Non-pigmented ciliary epithelial cell (primary cell): ENCODE measurements at places on chromosomes 11 and 22.

DNA sequence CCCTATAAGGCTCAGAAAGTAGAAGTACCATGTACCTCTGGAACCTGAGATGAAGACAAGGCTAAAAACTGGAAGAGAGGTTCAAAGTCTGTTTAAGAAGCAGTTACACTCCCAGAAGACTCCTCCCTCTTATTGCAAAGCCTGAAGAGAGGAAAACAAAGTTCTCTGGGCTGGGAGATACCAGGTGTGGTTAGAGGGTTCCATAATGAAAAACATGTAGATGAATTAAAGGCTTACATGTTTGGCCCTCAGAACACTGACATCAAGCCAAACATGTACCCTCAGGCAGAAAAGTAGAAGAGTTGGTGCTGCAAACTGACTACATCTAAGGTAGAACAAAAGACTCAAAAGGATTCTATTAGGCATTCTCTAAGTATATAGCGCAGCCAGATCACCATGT is 205.3 kb downstream of the TTC28 start:
- DNase-seq: no peak

DNA sequence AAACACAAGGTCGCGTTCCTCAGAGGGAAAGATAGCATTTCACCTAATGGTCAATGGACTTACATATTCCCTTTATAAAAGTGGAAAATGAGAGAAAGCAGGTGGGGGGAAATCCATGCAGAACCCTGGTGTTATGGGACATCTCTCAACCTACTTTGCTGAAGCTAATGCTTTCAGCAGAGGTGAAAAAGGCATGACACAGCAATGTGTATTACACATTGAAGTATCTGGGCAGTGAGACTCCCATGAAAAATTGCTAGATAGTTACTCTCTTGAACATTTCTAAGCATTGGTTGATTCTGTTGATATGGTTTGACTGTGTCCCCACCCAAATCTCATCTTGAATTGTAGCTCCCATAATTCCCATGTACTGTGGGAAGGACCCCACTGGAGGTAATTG is 60.0 kb upstream of the PICALM start:
- no peak for DNase-seq

DNA sequence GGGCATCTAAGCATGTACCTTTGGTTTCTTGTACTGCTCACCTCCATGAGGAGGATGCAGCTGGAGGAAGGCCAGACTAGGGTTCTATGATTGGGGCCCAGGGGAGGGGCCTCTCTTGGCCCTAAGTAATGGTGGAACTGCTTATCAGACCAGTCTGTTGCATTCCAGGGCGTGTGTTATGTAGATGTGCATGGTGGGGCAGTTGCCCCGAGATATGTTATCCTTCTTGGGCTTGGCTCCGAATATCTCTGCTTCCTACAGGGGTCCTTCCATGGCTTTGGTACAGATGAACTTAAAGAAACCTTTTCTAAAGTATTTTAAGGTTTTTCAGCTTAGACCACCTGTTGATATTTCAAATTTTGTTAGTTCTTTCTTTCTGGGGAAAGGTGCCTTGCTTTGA is 126.0 kb downstream of the SWAP70 start:
- no peak for DNase-seq

- no peak for DNase-seq
Observed at GRCh38 chr11:2585566-2586086, 114.2 kb downstream of the KCNQ1OT1 start.

- DNase-seq: no peak
Observed at GRCh38 chr11:132588366-132588765, 943.9 kb downstream of the OPCML start.

- no peak for DNase-seq
Observed at GRCh38 chr11:116689413-116690127, 83.2 kb downstream of the BUD13 start.

- no peak for DNase-seq
Observed at GRCh38 chr22:37758694-37759093, 49.0 kb upstream of the GCAT start.
